ENCODE measurements at places on chromosomes 2 and 18. TPM values are rescaled to one million over a fixed set of nuclear protein-coding genes. Genes with fewer than 3 reads are reported as not detected.

The GKN2 gene
- total RNA-seq, result 4.3 TPM

The CRYGD gene
- total RNA-seq, result not detected

The DAW1 gene
- 3.8 TPM for total RNA-seq

The IL1A gene
- not detected for total RNA-seq
